ENCODE measurements at places on chromosomes 7 and 10. TPM values are rescaled to one million over a fixed set of nuclear protein-coding genes. Genes with fewer than 3 reads are reported as not detected.

DNA sequence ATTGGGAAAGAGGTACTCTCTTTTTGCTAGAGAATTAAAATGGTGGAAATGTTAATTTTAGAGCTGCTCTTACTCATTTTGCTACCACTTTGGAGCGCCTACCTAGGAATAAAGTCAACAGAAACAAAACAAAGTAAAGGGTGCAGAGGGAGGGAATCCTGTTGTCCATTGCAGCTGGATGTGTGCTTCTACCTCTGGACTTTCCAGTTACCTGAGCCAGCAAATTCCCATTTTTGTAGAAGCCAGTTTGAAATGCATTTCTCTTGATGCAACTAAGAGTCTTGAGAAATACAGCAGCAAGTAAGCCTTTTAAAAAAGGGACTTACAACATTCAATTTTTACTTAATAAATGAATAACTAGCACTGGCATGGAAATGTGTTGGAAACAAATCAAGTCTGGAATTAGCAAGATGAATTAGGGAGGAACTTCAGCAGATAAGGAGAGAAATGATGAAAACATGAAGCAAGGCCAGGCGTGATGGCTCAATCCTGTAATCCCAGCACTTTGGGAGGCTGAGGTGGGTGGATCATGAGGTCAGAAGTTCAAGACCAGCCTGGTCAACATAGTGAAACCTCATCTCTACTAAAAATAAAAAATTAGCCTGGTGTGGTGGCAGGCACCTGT is 113.5 kb upstream of the CTTNBP2 start:
- H3K27me3 ChIP-seq, result no peaks in the 10 kb centered on the region
- DNase-seq, result no peak
- H3K36me3 ChIP-seq, result no peaks in the 10 kb centered on the region
- H3K4me3 ChIP-seq, result no peak overlapping the region
- no peaks in the 10 kb centered on the region for H3K4me1 ChIP-seq

DNA sequence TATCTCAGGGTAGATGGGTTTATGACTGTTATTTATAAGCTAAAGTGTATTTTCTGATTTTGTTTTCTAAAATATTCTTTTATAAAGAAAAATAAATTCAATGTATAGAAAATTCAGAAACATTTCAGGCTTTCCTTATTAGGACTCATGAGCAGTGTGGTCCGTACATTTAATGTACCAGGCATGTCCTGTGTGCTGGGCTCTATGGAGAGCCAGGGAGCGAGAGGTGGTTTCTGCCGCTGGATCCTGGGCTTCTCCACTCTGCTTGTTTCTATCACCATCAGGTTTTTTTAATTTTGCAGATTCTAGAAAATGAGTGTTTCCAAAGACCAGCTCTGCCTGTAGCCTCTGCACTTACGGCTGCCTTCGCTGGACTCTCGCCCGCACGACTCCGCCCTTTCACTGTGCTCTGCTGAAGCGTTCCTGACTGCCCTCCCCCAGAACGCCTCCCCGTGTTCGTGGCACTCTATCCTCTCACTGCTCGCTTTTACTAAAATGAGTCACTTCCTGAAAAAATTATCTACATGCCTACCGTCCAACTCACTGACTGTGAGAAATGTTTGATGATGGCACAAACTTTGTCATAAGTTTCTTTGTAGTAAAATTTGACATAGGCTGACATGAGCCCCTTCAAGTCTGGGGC is 188.5 kb downstream of the ZMYND11 start:
- H3K4me3 ChIP-seq, result no peak overlapping the region
- DNase-seq, result no peak
- H3K27ac ChIP-seq, result no peak overlapping the region

DNA sequence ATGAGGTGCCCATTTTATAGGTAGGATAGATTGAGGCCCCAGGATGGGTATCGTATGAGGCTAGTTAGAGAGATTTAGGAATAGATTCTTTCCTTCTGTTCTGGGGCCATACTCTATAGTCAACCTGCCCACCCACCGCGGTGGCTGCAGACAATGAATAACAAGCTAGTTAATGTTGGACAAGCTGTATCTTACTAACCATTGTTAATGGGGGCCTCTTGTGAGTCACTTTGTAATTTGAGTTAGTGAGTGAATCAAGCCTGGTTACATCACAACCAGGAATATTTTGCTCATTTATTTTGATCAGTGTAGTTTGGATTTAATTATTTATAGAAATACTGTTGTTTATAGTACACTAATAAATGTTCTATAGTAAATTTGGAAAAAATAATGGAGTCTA is 7.3 kb downstream of the SORCS3 start:
- H3K36me3 ChIP-seq, result no peaks in the 10 kb centered on the region
- DNase-seq, result peak; percentile 24
- no peak overlapping the region for H3K4me3 ChIP-seq
- no peaks in the 10 kb centered on the region for H3K4me1 ChIP-seq
- no peaks in the 10 kb centered on the region for H3K27me3 ChIP-seq

DNA sequence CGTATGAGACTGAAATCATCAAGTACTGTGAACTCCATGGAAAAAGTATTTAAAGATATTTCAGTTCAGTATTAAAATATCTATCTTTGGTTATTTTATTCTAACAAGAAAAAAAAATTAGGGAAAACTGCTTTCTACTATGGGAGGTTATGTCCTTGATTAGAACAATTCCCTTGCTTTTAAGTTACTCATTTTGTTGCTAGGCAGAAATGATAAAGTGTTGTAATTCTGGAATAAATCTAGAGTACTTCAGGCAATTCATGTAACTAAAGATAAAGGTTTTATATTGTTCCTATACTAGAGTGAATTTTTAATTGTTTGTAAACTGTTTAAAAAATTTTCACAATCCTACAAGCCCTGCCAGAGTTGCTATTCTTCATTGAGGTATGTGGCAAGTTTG is 92.0 kb downstream of the BBS9 start:
- no peak overlapping the region for H3K27ac ChIP-seq
- no peak overlapping the region for H3K4me3 ChIP-seq
- no peaks in the 10 kb centered on the region for H3K4me1 ChIP-seq
- no peaks in the 10 kb centered on the region for H3K36me3 ChIP-seq
- no peak for DNase-seq

LHFPL3 gene
- total RNA-seq, result not detected

DNAJC12 gene
- 2.5 TPM for total RNA-seq

MYOZ1 gene
- 3.5 TPM for total RNA-seq

All from kidney (tissue), 22 donors.